Glomerular endothelial cell (primary cell): ENCODE measurements at places on chromosomes 2 and 18. TPM values are rescaled to one million over a fixed set of nuclear protein-coding genes. Genes with fewer than 3 reads are reported as not detected.

Gene COPS8
- 116 and 133 TPM in 2 replicates for total RNA-seq

Gene GKN2
- not detected in 2 replicates for total RNA-seq

DNA sequence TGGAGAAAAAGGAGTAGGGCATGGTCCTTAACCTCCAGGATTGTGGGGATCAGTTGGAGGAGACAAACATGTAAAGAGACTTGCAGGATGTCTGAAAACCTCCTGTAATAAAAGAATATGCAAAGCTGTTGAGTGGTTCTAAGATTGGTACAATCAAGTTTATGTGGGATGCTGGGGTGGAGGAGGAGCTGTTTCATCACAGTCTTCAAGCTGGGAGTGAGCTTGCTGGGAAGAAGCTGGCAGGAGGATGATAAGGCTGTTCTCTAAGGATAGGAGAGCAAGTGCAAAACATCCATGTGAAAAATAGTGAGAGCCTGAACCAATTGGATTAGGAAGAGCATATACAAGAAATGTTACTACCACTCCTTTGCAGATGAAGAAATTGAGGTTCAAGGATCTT lies 161.9 kb upstream of the CRIM1 start:
- no peak for DNase-seq

- DNase-seq = no peak
Observed at GRCh38 chr2:54000524-54000923, 29.7 kb upstream of the PSME4 start.

Gene HDAC4
- 18.3 and 36.3 TPM in 2 replicates for total RNA-seq

Gene FSHR
- not detected in 2 replicates for total RNA-seq

Gene ERLEC1
- total RNA-seq = 57.4 and 89.5 TPM in 2 replicates

Gene RPL37A
- total RNA-seq = 1,125 and 1,716 TPM in 2 replicates

- no peak for DNase-seq
Observed at GRCh38 chr2:128237911-128238697, 80.6 kb downstream of the HS6ST1 start.
